Tibial nerve (tissue), 4 donors: ENCODE measurements at places on chromosomes 6 and 20.

DNA sequence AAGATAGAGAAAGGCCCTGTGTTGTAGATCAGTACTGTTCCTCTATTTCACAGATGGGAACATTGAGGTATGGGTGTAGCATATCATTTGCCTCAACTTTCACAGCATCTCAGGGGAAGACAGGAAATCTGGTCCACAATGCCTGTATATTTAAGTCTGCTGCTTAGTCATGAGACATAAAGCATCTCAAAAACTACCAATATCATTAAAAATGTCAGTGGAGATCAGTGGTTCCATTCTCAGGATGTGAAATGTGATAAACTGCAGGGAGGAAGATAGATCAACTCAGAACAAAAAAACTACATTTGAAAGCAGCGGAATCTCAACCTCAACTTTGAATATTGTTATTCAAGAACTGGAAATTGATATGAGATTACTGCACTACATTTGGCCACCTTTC, 192.9 kb upstream of the PREP start:
- DNase-seq, result no peak

DNA sequence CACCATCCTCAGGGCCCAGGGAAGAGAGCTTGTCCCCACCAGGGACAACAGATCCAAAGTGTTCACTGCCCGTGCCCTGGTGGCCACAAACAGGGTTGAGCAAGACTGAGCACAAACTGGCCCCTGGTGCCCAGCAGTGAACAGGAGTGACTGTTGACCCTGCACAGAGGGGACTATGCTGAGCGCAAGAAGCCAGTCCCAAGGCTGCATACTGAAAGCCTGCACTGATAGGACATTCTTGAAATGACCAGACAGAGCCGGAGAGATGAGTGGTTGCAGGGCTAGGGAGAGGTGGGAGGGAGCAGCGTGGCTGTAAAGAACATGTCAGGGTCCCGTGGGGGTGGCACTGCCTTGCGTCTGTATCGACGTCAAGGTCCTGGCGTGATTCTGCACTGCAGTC, 2.9 kb upstream of the FNDC11 start:
- no peak for DNase-seq

GRCh38 chr6:87473419-87473903, 687 bp downstream of the SLC35A1 start:
- DNase-seq, result peak; percentile 25

GRCh38 chr6:107657755-107658461, 166.2 kb downstream of the SCML4 start:
- DNase-seq, result no peak

DNA sequence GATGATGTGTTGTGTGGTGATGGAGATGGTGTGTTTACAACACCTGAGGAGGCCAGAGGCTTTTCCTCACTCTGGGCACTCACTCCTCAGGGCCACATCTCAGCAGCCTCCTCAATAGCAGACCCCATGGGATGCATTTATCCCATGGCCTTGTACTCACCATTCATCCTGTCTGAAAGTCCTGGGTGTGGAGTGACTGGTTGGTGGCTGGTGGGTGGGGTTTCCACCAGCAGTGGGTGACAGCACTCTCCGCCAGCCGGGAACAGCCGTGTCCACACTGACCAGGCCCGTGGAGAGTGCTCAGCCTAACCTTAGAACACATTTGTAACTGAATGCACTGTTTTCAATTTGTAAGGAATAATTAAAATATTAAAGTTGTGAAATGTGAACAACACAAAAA, 163.4 kb upstream of the AFDN start:
- no peak for DNase-seq

GRCh38 chr6:124310139-124310538, 506.5 kb downstream of the NKAIN2 start:
- no peak for DNase-seq

DNA sequence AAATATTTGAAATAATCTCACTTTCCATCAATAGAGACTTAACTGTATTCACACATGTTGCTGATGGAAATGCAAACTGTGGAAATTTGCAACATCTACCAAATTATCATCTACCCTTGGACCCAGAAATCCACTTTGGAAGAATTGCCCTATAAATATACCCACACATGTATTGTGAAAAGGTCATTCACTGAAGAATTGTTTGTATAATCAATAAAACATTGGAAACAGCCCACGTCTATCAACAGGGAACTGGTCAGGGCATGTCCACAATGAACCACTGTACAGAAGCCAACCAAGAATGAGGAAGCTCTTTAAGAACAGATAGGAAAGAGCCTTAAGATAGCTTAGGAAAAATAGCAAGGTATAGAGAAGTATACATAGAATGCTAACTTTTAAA, 36.2 kb downstream of the PXDC1 start:
- no peak for DNase-seq
